ENCODE measurements at places on chromosomes 11 and 22.

DNA sequence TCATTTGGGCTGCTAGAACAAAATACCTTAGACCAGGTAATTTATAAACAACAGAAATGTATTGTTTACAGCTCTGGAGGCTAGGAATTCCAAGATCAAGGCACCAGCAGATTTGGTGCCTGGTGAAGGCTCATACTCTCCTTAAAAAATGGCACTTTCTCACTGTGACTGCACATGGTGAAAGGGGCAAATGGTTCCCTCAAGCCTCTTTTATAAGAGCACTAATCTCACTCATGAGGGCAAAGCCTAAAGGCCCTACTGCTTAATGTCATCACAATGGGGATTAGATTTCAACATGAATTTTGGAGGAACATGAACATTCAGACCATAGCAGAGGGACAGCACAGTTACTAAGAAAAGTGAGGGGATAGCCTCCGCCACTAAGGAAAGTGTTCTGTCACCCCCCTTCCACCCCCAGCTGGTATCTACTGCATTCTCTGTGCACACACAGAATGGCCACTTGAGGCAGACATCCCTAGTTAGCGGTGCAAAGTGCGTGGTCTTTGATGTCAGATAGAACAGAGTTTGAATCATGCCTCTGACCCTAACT, 47.2 kb upstream of the CEP295 start:
- DNase-seq, result no peak

DNA sequence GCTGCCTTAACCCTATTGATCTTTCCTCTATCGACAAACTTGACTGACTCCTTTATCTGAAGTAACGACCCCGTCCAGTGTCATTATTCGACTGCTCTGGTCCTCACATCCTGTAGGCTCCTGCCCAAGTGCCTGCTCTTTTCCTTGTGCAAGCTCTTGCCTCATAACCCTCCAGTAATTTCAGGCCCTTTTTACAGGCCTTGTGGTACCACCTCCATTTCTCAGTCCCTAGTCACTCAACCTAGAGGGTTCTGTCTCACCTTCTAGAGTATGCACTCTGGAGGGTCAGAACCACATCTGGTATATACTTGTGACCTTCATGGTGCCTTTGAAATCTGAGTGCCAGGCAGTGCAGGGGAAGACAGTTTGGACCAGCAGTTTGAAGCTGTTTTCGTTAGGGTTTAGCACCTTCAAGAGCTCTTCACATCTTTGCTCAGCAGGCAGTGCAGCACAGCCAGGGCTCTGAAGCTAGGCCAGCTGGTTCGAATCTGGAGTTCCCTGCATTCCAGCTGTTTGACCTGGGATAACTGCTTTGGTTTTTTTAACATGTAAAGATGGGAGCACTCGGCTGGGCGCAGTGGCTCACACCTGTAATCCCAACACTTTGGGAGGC, 11.2 kb downstream of the SNRPD3 start:
- DNase-seq, result no peak

GRCh38 chr11:115330684-115331482, 173.3 kb downstream of the CADM1 start:
- DNase-seq, result no peak

- no peak for DNase-seq
Measured at GRCh38 chr11:17116117-17116516, 38.6 kb upstream of the RPS13 start.

DNA sequence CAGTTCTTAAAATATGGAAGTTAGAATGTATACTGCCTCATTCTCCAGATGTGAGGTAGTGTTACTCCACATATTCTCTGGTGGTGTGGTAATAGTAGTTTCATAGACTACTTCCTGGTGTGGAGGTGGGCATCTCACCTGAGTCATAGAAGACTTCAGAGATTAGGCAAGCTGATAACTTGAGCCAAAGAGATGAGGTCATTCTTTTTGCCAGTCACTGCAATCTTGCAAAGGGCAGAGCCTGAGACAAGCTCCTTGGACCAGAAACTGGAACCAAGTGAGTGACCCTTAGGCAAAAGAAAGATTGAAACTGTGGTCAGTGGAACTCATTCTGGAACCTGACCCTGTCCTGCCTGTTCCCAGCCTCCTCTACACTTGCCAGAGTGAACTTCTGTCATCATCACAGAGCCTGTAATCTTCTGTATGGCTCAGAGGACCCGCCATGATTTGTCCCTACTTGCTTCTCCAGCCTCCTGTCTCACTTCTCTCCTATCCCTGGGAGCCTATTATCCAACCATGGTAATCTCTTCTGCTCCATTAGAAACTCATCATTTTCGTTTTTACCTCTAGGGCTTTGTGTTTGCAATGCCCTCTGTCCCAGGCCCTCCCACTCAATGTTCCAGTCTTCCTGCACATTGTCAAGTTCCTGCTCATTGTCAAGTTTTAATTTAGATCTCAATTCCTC, 10.6 kb upstream of the CCDC83 start:
- no peak for DNase-seq

DNA sequence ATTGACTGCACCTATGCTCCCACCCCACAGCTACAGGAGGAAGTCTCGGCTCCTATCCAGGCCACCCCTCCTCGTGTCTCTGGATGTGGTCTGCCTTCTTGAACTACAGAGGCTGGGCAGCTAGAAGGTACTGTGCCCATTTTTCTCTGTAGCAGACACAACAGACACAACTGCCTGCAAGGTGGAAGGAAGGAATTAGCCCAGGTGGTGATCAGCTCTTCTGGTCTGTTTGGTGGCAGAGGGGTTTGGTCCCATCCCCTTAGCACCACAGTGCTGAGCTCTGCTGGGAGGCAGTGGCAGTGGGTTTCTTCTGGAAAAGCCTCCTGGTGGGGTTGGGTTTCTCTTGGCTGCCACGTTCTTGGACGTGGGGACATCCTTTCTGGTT, 132.5 kb downstream of the MPPED1 start:
- no peak for DNase-seq

- no peak for DNase-seq
Measured at GRCh38 chr11:128491195-128491936, 96.0 kb downstream of the ETS1 start.

GRCh38 chr11:64659417-64660144, 63.4 kb downstream of the NRXN2 start:
- peak; percentile 55 for DNase-seq

- peak; percentile 96 for DNase-seq
Measured at GRCh38 chr11:44568658-44569473, 3.4 kb downstream of the CD82 start.
